ENCODE measurements at places on chromosomes 12 and 14. TPM values are rescaled to one million over a fixed set of nuclear protein-coding genes. Genes with fewer than 3 reads are reported as not detected.

TEX22 gene
- polyA plus RNA-seq, result 0.13 TPM

CLEC9A gene
- 0.12 TPM for polyA plus RNA-seq

TRPV4 gene
- 0.70 TPM for polyA plus RNA-seq

KLRB1 gene
- 1.3 TPM for polyA plus RNA-seq

TAS2R30 gene
- 0.03 TPM for polyA plus RNA-seq

BICDL1 gene
- 7.4 TPM for polyA plus RNA-seq

TMEM119 gene
- 7.0 TPM for polyA plus RNA-seq

PTPRO gene
- polyA plus RNA-seq, result 0.98 TPM

ABCD4 gene
- polyA plus RNA-seq, result 43.6 TPM
